ENCODE measurements at places on chromosomes 7 and 10.

DNA sequence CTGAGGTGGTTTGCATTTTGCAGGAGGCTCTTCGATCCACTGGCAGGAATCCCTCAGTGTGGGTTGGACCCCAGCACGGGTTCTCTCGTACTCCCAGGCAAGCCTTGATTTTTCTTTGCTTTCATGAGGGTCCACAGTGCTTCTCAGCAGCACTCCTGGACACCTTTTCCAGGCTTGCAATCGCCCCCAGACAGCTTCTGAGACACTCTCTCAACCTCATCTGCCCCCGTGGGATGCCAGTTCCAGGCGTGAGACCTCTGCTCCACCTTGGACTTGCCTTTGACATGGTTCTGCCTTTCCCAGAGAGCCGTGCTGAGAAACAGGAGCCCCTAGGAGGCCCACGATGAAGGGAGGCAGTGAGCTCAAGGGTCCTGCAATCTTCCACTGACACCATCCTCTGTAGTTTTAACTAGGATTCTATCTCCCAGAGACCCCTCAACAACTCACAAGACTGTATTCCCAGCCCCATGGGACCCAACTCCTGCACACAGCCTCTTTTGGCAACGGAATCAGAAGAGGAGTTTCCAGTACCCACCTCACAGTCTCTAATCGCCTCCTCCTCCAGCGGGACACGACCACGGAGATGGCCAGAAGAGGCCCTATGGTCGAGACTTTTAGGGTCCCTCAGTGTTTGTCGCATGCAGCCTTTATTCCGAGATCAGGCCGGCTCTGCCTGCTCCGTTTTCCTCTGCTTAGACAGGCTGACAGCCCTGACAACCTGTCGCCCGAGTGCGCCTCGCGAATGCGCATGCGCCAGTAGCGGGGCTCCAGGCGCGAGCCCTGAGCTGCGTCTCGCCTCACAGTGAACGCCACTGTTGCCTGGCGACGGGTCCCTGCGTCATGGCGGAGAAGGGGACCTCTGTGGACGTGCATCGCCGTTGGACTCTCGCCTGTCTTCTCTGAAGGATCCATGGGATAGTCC, 26.0 kb upstream of the ZNF273 start:
- DNase-seq, result peak; percentile 54

DNA sequence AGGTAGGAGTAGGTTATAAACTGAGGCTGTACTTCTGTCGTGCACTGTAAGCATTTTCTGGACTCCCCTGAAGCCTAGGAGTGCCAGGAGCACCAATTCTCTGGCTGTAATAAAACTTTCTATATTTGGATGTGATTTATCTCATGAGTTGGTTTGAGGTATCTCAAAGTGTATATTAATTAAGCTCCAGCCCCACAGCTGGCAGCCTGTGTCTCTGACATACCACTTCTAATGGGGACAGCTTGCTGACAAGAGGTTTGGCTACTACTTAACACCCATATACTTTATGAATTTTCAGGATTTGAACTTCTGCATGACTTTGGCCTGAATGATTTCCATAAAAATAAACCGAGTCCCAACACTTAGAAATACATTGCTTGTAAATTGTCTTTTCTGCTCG, 35.2 kb downstream of the CFAP58 start:
- DNase-seq, result no peak

- no peak for DNase-seq
These were observed 141.2 kb downstream of the MLLT10 start for GRCh38 chr10:21675157-21675796.

- DNase-seq, result no peak
These were observed 44.2 kb upstream of the KCNIP2 start for GRCh38 chr10:101887775-101888174.

DNA sequence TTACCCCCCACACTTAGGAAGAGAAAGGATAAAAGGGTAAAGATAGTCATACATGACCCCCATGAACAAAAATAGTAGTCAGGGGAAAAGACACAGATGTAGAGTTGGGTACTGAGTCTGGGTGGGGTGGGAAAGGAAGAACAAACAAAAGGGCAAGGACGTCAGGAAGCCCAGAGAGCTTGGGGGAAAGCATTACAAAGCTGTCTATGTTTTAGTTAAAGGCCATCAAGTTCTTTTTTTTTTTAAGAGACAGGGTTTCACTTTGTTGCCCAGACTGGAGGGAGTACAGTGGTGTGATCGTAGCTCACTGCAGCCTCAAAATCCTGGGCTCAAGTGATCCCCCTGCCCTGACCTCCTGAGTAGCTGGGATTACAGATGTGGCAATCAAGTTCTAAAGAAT, 98.4 kb upstream of the PDLIM1 start:
- no peak for DNase-seq

- no peak for DNase-seq
These were observed 47.8 kb upstream of the UBN2 start for GRCh38 chr7:139183251-139183650.

GRCh38 chr7:144885478-144885877, 49.6 kb upstream of the TPK1 start:
- DNase-seq, result no peak

DNA sequence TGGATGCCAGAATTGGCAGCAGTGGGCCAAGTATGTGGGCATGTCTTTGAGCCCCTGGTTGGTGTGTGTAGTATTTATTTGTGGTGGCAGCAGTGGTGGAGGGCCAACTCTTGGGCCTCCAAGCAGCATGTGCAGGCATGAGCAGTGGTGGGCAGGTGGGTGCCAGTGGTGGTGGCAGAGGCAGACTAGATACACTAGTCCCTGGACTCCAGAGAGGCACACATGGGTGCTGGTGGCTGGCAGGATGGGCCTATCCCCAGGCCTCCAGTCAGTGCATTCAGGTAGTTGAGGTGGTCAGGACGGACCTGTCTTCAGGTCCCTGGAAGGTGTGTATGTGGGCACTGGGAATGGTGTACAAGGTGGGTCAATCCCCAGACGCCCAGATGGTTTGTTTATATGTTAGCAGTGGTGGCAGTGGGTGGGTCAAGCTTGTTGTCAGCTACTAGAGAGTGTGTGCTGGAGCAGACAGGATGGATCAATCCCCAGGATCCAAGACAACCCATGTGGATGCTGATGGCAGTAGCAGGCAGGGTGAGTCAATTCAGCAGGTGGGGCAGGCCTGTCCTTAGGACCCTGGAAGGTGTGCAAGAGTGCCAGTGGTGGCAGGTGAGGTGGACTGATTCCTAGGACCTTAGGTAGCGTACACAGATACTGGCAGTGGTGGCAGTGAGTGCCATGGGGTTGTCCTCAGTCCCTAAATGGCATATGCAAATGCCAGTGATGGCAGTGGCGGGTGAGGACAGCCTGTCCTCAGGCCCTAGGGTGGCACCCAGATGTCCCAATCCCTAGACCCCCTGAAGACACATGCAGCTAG, 294.3 kb downstream of the RPS24 start:
- DNase-seq, result no peak

GRCh38 chr10:20948686-20949327, 51.7 kb upstream of the NEBL start:
- no peak for DNase-seq

GRCh38 chr7:50397320-50397970, 52.7 kb downstream of the FIGNL1 start:
- DNase-seq, result no peak

DNA sequence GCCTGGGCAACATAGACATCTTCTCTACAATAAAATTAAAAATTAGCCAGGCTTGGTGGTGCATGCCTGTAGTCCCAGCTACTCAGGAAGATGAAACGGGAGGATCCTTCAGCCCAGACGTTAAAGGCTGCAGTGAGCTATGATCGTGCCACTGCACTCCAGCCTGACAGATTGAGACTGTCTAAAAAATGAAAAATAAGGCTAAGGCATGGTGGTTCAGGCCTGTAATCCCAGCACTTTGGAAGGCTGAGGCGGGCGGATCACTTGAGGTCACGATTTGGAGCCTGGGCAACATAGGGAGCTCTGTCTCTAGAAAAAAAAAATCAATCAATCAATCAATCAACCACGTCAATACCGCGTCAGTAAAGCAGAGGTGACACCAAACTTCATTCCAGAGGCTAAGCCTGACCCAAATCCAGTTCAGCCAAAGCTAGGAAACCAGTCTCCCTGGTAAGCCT, 31.1 kb downstream of the MRPS24 start:
- no peak for DNase-seq

DNA sequence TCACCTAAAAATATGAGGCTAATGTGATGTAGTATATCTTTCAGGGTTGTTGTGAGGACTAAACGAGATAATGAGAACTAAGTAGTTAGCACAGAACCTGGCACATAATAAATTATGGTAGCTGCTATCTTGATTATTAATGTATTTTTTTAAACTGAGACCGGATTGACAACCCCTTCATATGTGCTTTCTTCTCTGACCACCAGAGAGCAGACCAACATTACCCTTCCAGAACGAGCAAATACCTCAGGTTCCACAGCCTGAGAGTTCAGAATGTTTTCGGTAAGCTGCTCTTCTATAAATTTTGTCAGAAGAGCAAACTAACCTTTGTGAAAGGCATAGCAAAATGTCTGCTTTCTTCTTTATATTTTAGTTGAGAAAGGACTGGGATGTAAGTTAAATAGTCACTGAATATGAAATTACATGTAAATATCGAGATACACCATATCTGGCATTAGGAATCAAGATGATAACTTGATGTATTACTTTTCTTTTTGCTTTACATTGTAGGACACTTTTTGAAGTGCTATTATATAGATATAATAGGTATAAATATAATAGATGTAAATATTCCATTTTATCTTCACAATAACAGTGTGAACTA, 13.6 kb upstream of the BPGM start:
- DNase-seq, result no peak

DNA sequence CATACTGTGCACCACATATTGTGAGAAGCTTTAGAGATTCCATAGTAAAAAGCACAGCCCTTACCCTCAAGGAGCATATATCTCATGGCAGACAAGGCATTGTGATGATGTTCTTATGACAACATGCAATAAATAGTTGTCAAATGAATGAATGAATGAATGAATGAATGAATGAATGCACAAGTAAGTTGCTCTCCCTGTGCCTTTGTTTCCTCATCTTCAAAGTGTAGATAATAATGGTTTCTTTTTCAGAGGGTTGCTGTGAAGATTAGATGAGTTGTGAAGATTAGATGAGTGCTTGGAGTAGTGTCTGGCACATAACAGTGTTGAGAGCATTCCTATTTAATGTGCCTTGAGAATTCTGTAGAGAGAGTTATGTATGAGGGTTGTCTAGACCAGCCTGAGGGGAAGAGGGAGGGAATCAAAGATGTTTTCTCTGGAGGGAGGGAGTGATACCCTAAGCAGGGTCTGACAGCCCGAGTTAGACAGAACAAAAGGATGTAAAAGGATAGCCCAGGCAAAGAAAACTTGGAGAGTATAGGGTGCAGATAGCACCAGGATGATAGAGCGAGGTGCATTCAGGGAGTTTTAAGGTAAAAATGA, 217.2 kb downstream of the RELN start:
- no peak for DNase-seq

DNA sequence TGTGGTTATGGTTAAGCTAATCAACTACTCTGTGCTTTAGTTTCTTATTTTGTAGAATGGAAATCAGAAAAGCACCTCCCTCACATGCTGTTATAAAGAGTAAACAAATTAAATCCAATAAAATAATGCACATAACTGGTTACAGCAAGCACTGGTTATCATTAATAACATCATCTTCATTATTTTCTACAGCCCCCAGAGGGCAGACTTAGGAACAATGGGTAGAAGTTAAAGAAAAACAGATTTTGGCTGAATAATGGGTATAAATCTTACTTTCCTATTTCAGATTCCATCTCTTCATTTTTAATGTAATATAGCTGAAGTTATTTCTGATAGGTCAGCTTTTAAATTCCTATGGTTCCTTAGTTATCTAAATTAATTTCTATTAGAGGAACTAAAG, 126.5 kb downstream of the DOCK4 start:
- DNase-seq, result no peak

GRCh38 chr10:30185916-30186315, 126.5 kb upstream of the JCAD start:
- no peak for DNase-seq

- DNase-seq, result no peak
These were observed 703.5 kb upstream of the SEMA3D start for GRCh38 chr7:85890244-85890811.

GRCh38 chr7:36298106-36298505, 91.6 kb upstream of the ANLN start:
- no peak for DNase-seq

- no peak for DNase-seq
These were observed 15.5 kb downstream of the TES start for GRCh38 chr7:116225860-116226259.

GRCh38 chr7:95933618-95934017, 161.3 kb downstream of the DYNC1I1 start:
- no peak for DNase-seq

DNA sequence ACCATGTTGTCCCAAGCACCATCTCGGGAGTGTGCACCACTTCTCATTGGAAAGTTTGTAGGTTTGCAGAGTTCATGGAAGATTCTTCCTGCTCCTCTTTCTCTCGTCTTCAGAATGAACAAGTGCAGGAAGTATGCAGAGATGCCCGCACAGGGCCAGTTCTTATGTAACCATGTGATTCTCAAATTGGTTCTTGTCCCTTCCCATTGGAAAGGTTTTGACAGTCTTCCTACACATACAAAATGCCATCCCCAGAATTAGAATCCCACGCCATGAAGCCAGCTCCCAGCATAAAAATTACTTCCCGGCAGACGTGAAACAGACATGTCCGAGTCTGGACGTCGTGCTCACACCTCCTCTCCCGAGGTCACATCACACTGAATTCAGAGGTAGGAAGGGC, 251.6 kb downstream of the ELMO1 start:
- DNase-seq, result no peak

- DNase-seq, result no peak
These were observed 89.8 kb downstream of the ZMIZ1 start for GRCh38 chr10:79158402-79159097.

GRCh38 chr10:34346516-34347100, 468.5 kb downstream of the PARD3 start:
- DNase-seq, result no peak

DNA sequence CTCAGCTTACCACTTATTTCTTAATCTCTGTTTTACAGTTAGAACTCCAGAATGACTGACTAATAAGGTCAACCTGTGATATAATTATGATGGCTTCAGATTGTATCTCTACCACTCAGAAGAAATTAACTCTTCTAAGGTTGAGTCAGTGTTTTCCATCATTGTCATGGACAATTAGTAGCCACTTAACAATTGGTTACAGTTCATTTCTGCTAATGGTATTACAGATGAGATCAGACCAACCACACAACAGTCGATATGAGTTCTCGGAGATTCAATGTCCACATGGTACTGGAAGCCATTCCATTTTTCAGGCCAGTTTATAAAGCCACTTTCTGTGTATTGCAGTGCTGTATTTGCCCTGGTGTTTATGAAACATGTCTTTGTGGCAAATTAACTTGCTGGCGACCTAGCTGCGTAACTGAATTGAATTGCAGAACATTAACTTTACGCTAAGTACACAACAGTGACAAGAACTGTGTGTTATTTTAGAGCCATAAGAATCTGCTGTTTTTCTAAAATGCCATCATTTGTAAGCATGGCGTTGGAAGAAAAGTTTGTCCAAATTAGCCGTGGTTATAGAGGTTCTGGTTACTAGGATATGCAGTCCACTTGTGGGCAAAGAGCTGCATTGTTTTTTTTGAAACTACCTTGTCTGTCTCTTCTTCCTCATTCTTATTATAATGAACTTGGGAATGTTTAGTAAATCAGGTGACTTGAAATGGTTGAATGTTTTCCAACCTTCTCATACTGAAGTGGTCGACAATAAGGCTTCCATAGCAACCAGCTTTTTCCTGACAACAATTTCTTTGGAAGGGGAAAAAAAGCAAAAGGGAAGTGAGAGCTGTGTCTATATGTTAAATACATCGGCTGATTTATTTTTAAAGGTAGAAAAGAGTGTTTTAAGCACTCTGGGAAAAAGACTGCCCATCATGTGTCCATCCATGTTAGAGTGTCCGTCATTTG, 76.4 kb downstream of the CELF2 start:
- DNase-seq, result no peak

- no peak for DNase-seq
These were observed 2.5 kb upstream of the NFE2L3 start for GRCh38 chr7:26149391-26149977.

Measured in activated CD4-positive, CD25-positive, alpha-beta regulatory T cell treated with anti-CD3 and anti-CD28 coated beads, Interleukin-2, amount 50 U/mL, for 72 hours (primary cell).